ENCODE measurements at places on chromosomes 3 and 15.

- no peak for DNase-seq
Observed at GRCh38 chr15:70708839-70709238, 54.5 kb downstream of the UACA start.

GRCh38 chr3:168091941-168092340 is 3.8 kb downstream of the GOLIM4 start:
- no peak for DNase-seq

DNA sequence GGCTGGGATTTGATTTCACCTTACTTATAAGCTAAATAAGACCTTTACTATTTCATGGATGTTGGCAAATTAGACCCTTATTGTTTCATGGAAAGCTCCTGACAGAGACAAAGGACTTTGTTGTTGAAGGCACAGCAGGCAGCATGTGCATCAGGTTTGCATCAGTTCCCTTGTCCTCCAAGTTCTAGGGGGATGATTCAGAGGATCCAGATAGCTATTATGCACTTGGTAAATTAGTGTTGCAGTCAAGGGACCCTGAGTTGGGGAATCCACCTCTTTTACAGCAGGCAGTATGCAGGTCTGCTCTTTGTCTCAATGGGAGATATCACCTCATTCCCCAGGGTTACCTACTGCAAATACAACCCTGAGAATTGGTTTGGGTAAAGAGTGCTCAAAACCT is 131.4 kb upstream of the IGSF10 start:
- DNase-seq, result no peak

GRCh38 chr15:89671687-89672086 is 7.5 kb downstream of the PLIN1 start:
- no peak for DNase-seq

- DNase-seq, result no peak
Observed at GRCh38 chr3:82978368-82978767, 1216.9 kb upstream of the GBE1 start.

GRCh38 chr3:127639173-127640041 is 10.4 kb downstream of the PODXL2 start:
- no peak for DNase-seq
